Stimulated activated CD8-positive, alpha-beta memory T cell treated with anti-CD3 and anti-CD28 coated beads, Interleukin-2, amount 100 ng/mL, for 48 hours (primary cell): ENCODE measurements at places on chromosomes 16 and 17.

- no peak for DNase-seq
These were observed 13.1 kb downstream of the DNAI2 start for GRCh38 chr17:74287031-74287602.

- no peak for DNase-seq
These were observed 11.0 kb upstream of the SEC14L1 start for GRCh38 chr17:77129568-77130301.

DNA sequence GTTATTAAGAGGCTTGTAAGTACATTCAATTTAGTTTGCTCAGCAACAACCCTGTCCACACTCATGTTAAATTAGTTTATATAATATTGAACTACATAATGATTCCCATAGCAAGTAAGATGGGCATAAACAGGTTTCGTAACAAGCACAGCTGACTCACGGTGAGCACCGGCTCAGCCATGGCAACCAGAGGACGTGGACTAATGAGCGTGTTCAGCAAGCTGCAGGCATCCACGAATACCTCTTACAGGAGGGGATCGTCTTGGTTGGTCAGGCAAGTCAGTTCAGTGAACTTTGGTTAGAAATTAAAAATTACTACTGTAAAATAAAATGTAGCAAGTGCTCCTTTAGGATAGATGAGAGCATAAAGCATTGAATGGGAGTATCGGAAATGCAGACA lies 58.4 kb downstream of the ELAC2 start:
- DNase-seq, result no peak

- DNase-seq, result no peak
These were observed 10.4 kb upstream of the LASP1NB start for GRCh38 chr17:38914741-38915638.

GRCh38 chr17:40092581-40092980 lies 7.8 kb downstream of the NR1D1 start:
- no peak for DNase-seq

DNA sequence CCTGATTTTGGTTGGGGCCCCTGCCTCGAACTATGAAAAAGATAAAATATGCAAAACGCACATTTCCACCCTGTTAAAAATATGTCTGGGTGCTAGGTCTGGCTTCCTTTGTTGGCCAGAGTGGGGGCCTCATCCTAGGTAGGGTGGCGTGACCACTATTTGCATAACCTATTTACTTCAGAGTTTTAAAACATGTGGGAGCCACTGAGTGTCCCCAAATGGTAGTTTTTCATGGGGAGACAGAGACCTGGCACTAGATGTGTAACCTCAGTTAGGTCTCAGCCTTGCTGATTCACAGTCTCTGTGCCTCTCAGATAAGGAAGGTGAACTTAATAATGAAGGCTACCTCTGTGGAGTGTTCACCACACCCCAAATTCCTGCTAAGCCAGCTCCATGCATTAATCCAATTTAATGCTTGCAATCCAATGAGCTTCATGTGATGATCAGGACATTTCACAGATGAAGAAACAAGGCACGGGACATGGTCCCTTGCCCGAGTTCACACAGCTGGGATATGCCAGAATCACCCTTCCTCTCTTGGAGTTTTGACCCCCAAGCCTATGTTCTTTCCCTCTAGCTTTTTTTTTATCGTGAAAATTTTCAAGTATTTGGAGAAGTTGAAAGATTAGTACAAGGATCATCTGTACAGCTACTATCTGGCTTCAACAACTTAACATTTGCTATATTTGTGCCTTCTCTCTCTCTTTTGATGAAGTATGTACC lies 103.4 kb downstream of the IRF8 start:
- no peak for DNase-seq

DNA sequence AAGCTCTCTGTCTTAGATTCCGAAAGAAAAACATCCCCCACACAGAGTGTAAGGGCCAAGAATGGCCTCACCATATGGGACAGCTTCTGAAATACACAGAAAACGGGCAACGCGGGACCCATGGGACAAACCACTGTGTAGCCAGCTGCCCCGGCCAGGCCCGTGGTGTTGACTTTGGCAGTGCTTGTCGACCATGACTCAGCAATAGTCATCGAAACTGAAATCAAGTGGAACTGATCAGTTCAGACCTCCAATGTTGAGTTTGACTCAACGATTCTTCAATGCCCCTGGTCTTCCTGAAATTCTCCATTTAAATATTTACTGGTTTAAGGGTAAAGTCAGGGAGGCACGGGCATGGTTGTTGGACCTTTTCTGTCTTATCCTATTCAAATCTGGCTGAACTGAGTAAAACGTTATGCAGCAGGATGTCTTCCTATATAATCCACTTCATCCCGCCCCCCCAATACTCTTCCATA lies 27.5 kb downstream of the ZFHX3 start:
- no peak for DNase-seq

GRCh38 chr17:65025297-65025696 lies 31.2 kb downstream of the GNA13 start:
- no peak for DNase-seq

DNA sequence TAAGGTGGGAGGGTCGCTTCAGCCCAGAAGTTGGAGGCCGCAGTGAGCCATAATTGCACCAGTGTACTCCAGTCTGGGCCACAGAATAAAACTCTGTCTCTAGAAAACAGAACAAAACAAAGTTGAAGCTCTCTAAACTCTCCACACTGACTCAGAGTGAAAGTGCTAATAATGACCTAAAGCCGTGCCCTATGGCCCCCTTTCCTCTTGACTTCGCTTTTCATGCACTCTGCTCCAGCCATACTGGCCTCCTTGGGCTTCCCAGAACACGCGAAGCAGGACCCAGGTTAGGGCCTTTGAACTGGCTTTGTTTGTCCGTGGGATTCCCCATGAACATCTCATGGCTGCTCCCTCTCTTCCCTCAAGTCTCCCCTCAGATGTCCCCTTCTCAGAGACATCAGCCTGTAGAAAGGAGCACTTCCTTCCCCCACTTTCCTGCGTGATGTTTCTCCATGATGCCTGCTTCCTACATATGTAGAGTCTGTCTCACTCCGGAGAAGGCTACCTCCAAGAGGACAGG lies 18.6 kb upstream of the SPN start:
- DNase-seq, result no peak

- no peak for DNase-seq
These were observed 675 bp downstream of the RNF213 start for GRCh38 chr17:80261159-80261894.

DNA sequence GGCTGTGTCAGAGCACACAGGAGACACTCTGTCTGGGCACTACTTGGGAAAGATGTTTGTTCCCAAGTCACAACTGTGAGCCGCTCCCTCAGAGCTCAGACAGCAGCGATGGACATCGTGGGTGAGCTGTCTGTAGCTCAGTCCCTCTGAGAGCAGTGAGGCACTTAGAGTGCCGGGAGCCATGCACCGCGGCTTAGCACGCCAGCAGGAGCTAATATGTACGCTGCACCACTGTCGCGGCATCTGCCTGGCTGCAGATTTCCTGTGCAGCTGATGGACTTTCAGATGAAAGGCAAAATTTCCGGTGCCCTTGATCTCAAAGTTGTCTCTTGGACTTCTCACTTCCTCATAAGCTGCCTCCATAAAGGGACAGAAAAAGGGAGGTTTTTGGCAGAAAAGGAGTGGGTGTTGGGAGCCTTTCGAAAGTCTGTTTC lies 92.8 kb upstream of the ZNF469 start:
- no peak for DNase-seq

GRCh38 chr16:19933740-19934139 lies 49.1 kb upstream of the GPRC5B start:
- no peak for DNase-seq

- no peak for DNase-seq
These were observed 62.0 kb upstream of the CRHR1 start for GRCh38 chr17:45722161-45722560.

- no peak for DNase-seq
These were observed 25.7 kb downstream of the MAP3K3 start for GRCh38 chr17:63647936-63648335.

GRCh38 chr17:55436224-55437158 lies 14.9 kb upstream of the MMD start:
- DNase-seq, result no peak

DNA sequence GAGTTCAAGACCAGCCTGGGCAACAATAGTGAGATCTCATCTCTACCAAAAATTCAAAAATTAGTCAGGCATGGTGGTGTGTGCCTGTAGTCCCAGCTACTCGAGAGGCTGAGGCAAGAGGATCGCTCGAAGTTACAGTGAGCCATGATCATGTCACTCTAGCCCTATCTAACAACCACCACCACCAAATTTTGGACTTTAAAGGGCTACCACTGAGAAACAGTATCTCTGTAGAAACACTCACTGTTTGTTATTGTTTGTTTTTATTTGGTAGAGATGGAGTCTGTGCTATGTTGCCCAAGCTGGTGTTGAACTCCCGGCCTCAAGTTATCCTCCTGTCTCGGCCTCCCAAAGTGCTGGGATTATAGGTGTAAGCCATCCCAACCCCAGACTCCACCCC lies 1.3 kb upstream of the UBALD2 start:
- DNase-seq, result no peak

DNA sequence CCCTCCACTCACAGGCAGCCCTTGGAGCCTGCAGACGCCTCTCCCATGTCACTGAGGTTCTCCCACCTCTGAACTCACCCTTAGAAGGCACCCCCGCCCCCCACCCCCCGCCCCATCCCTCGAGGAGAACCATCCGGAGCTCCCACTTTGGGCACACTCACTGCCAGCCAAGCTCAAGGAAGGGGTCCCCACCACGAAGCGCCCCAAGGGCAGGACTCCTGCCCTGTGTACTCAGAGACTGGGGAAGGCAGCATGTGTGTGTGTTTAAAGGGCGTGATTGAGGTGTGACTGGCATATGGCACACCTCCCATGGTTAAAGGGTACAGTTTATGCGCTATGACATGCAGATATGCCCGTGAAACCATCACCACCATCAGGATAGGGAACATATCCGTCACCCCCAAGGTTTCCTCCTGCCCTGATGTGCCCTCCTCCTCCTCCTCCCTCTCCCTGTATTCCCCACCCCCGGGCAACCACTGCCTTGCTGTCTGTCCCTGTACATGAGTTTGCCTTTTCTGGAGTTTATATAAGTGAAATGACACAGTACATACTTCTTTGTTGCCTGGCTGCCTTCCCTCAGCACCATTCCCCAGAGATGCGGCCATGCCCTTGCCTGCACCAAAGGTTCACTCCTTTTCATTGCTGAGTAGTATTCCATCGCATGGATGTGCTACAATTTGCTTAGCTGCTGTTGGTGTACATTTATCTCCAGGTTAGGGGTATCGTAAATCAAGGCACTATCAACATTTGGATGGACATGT lies 14.0 kb upstream of the RBFOX3 start:
- DNase-seq, result no peak

GRCh38 chr17:81381632-81382577 lies 13.4 kb upstream of the BAHCC1 start:
- DNase-seq, result no peak

- no peak for DNase-seq
These were observed 221.6 kb upstream of the DYNLRB2 start for GRCh38 chr16:80319181-80319580.

DNA sequence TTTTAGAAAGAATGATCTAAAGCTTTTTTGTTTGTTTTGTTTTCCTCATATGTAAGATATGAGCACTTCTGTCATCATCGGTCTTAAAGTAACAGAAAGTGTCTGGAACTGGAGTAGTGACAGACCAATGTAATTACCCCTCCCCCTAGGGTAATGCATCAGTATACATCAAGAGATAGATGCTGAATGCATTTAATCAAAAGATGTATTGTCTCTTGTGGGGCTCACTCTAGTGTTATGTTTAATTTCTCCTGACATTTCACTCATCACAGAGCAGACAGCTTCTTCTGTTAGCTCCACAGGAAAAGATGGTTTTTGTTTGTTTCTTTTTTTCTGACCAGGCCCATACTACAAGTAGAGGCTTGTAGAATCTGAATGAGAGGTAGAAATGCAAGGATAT lies 168.7 kb upstream of the C17orf78 start:
- no peak for DNase-seq

DNA sequence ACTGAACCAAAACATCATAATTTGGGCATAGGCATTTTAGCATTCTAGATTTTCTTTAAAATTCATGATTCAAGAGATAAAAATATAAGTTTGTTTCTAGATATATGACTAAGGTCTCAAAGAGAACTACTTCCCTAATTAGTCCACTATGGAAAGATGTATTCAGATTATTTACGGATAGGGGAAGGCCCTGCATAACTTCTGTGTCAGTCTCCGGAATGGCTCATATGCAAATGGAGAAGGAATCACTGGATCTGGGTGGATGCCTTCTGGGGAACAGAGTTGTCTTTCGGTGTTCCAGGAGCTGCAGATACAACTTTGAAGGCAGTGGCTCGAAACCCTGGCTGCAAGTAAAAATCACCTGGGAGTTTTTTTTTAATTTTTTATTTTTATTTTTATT lies 17.1 kb upstream of the WFIKKN2 start:
- DNase-seq, result no peak

GRCh38 chr16:19851476-19851875 lies 33.2 kb downstream of the GPRC5B start:
- DNase-seq, result no peak

DNA sequence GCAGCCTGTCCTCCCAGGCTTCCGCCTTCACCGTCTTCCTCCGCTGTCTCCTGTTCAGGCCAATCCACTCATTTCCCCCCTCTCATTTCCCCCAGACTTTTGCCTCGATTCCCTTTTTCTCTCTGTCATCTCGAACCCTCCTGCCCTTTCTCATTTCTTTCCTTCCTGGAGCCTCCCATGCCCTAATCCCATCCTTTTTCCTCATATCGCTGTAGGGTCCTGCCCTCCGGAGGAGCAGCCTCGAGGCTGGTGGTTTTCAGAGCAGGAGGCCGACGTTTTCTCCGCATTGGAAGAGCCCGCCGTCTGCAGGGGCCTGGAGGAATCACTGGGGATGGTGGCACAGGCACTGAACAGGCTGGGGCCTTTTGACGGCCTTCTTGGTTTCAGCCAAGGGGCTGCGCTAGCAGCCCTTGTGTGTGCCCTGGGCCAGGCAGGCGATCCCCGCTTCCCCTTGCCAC lies 597 bp downstream of the OVCA2 start:
- DNase-seq, result no peak

- DNase-seq, result no peak
These were observed 172.6 kb upstream of the RBFOX1 start for GRCh38 chr16:7160093-7160492.

- no peak for DNase-seq
These were observed 141.9 kb downstream of the BCAS3 start for GRCh38 chr17:60819447-60820130.

DNA sequence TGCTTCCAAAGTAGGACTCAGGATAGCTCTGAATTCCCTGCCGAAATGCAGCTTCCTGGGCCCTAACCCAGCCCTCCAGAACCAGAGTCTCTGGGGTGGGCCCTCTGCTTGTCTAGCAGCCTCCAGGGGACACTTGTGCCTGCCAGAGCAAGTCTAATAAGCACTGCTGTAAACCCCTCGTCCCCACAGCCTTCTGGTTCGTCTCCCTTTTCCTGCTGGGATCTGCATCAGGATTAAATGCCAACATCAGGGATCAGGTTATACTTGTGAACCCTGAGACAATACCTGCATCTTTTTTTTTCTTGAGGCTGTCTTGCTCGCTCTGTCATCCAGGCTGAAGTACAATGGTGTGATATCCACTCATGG lies 282.0 kb downstream of the SEC14L1 start:
- no peak for DNase-seq

DNA sequence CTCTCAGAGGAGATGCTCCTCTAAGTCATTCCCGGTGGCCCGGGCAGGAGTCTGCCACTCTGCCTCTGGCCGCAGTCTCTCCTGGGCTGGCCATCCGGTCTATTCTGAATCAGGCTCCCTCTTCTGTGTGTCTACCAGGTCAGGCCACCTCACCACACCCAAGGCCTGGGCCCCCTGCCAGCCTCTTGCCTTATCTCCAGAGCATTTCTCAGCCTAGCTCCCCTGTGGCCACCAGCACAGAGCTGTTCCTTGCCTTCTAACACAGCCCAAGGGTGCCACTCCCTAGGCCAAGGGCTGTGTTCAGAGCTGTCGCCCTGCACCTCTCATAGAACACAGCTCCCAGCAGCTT lies 55.3 kb downstream of the MYO18A start:
- no peak for DNase-seq
